ENCODE measurements at places on chromosomes 6 and 20. TPM values are rescaled to one million over a fixed set of nuclear protein-coding genes. Genes with fewer than 3 reads are reported as not detected.

DNA sequence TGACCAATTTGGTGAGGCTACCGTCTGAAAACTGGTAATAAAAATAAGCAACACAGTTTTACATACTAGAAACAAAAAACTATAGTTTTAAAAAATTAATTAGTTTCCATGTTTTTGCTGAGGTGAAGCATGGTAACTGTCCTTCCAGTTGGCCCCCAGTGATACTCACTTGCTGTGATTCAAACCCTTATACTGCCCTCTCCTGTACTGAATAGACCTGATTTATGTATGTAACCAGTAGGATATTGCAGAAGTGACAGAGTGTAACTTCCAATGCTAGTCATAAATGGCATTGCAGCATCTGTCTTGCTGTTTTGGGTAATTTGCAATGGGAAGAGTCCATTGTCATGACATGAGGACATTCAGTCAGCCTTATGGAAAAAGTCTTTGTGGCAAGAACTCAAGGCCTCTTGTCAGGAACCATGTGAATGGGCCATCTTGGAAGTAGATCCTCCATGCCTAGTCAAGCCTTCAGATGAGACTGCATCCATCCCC, 8.9 kb upstream of the CHD6 start:
- no peak for DNase-seq

GRCh38 chr6:116059713-116060571, 749 bp downstream of the FRK start:
- DNase-seq = no peak

Gene C6orf163
- total RNA-seq = 1.0 TPM

DNA sequence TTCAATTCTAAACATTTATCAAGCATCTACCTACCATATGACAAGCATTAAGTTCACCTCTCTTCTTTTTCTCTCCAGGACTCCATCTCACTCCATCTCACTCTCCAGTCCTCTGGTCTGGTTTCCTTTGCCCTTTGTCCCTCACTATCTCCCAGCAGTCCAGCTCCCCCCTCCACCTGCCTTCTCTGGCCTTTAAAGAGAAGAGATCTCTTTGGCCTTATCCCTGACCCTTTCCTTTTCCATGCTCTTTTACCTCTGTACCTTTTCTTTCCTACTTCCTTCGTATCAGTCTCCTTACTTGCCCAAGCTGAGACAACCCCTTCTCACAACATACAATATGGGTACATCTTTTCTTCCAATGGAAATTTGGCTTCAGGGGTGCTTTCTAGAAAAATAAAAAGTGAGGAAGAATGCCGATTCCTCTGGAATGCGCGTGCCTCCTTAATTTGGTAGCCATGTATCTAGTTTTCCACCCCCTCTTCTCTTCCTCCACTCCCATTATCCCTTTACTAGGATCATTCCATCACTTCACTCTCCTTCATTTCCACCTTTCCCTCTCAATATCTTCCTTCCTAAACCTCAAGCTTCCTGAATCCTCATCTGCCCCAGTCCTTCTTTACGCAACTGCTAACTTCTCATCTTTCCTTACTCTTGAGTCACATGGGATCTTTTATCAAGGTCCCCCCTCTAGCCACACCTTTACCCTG, 745 bp upstream of the AGPAT1 start:
- DNase-seq = no peak

- no peak for DNase-seq
Observed at GRCh38 chr6:153698001-153698400, 341.0 kb upstream of the OPRM1 start.

- no peak for DNase-seq
Observed at GRCh38 chr20:40016890-40017289, 672.1 kb downstream of the MAFB start.

DNA sequence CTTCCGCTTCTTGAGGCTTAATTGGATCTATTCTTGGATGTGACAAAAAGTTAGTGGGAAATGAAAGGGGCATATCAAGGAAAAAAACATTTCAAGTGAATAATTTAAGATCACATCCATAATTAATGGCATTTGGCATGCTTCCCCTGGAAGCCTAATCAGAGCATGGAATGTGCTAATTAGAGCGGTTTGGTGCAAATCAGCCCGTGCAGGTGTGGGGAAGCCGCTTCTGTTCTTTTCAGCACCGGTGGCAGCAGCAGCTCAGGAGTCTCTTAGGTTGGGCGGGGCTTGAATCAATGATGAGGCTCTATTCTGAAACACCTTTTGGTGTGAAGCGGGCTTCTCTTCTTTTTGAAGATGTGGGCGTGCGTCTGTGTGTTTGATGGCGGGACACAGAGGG, 301.2 kb downstream of the LRFN2 start:
- DNase-seq = no peak

DNA sequence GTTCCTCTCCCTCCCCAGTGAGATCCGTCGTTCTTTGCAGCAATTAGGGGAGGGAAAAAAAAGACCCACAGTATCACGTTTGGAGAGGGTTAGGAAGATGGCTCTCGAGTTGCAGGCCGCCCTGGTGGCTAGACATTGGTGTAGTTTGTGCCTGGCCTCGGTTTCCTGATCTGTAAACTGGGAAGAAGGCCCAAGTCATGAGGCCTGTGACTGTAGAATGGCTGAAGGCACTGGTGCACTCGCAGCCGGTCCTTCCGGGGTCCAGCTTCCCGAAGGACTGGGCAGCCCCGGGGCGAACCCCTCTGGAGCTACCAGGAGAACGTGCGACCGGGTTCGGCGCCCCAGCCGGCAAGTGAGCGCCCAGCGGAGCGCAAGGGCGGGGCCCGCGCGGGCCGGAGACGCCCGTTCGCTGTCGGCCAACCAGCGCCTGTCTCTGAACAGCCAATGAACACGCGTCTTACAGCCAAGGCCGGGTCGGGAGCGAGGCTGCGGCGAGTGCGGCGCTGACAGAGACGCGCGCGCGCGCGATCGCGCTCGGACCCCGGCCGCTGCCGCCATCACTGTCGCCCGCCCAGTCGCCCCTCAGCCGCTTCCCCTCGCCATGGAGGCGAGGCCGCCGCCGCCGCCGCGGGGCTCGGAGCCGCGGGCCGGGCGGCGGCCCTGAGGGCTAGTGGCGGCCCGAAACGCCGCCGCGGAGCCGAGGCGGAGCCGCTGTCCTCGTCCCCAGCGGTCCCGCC, at the start of gene PTPRA:
TSS of gene PTPRA (plus strand) at position 472 of the 737 bp plus-strand sequence. CDS start 90,797 bp downstream, outside the sequence.
- peak; percentile 87 for DNase-seq

DNA sequence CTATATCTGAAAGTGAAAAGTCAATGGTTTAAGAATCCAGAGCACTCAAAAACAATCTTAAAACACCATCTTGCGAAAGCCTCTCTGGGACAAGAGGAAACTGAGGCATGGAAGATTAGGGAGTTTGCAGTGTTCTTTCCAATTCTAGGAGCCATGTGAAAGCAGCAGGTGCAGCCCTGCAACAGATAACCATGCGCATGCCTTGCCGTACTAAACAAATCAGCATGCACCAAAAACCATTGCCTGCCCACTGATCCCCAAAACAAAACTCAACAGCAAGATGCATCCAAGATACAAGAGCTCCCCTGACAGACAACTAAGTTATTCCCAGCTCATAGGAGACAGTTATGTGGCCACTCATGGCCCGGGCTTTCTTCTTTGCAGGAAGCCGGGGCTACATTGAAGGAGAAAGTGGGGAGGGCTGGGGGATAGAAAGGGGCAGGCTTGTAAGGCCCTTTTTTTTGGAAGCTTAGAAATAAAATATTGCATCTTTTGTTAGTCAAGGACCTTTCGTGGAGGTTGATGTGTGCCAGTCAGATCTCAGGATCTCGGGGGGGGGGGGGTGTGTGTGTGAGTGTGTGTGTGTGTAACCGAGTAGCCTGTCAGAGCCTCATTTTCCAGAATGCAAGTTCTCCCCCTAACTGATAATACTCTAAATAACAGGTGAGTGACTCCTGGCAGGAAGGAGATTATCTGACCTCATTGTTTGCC, 178.4 kb downstream of the MBOAT1 start:
- DNase-seq = no peak

- DNase-seq = peak; percentile 29
Observed at GRCh38 chr20:62219992-62220665, at the start of gene HRH3. TSS of gene HRH3 (minus strand) at chr20:62220278. CDS start at chr20:62219970, 308 bp downstream.

Gene ZNF391
- total RNA-seq = 2.5 TPM

Gene ABHD16B
- not detected for total RNA-seq

GRCh38 chr20:23637282-23638221, at the start of gene CST3:
TSS of gene CST3 (minus strand) at chr20:23637955. CDS start at chr20:23637862, 93 bp downstream.
- no peak for DNase-seq

DNA sequence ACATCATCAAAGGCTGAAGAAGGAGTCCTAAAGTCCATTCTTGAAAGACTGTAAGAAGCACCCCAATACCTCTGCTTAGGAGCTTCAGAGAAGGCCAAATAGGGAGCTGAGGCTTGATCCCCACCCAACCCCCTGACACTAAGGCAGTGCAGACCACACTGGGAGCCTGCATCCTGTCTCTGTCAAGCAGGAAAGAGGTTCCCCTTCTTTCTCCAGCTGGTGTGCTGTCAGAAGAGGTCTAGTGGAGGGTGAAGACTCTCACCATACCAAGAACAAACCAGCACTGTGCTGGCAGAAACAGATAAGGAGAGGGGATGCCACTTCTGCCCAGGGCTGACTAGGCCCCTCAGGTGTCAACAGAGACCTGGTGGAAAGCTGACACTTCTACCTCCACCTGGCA, 19.9 kb downstream of the GZF1 start:
- no peak for DNase-seq

Gene TCP11
- total RNA-seq = not detected

GRCh38 chr6:83985715-83986114, 47.9 kb upstream of the MRAP2 start:
- no peak for DNase-seq

DNA sequence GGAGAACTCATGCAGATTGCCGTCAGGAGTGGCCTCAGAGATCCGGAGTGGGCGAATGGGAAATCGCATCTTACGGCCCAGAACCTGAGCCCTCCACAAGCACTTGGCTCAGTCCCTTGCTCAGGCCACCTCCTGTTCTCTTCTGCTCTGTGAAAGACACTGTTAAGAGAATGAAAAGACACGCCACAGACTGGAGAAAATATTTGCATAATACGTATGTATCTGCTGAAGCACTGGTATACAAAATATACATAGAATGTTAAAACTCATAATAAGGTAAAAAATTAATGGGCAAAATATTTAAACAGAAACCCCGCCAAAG, 838 bp upstream of the POM121L2 start:
- no peak for DNase-seq

GRCh38 chr20:3161316-3162079, 1.8 kb upstream of the FASTKD5 start:
- no peak for DNase-seq

GRCh38 chr6:33584700-33585402, 4.8 kb upstream of the BAK1 start:
- no peak for DNase-seq

Gene OR10C1
- not detected for total RNA-seq

- no peak for DNase-seq
Observed at GRCh38 chr6:40417031-40417430, 170.1 kb downstream of the LRFN2 start.

GRCh38 chr6:34475238-34475682, 9.4 kb downstream of the PACSIN1 start:
- no peak for DNase-seq

GRCh38 chr6:20583444-20583800, 49.2 kb downstream of the CDKAL1 start:
- DNase-seq = no peak

- DNase-seq = no peak
Observed at GRCh38 chr6:3697609-3698008, 53.9 kb downstream of the PXDC1 start.

Gene SIRPG
- total RNA-seq = 11.6 TPM

Gene ADTRP
- 11.6 TPM for total RNA-seq

Gene HCRTR2
- not detected for total RNA-seq

GRCh38 chr20:25397096-25397495, 6.5 kb upstream of the ABHD12 start:
- DNase-seq = no peak

DNA sequence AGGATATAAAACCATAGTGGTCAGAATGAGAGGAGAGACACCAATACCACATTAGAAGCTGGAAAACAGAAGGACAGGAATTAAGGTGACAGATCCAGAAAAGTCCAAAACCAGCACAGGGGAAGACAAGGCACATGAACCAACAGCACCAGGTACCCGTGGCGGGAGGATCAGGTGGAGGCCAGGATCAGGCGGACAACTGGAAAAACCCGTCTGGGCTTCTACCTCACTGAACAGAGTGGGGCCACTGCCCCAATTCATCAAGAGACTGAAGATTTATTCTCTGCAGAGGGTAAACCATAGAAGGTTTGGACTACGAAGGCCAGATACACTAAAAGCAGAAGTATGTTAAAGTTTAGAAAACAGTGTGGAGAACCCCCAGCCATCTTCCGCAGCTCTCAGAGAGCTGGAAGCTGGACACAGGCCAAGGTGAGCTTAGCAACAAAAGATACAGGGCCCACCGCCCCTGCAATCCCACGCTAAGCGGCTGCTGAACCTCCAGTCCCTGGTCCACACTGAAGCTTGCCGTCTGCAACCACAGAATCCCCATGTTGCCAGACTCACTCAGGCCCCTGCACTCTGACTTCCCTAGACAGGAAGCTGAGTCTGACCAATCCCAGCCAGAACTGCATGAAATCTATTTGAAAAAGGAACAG, 29.9 kb downstream of the ABHD12 start:
- no peak for DNase-seq

Gene MCM3
- total RNA-seq = 240 TPM

GRCh38 chr6:135722679-135723078, 128.8 kb upstream of the PDE7B start:
- DNase-seq = no peak

GRCh38 chr6:13615792-13616120, 621 bp downstream of the NOL7 start:
- peak; percentile 30 for DNase-seq

Gene ULBP1
- 1.3 TPM for total RNA-seq

GRCh38 chr6:33689879-33690278, 21.6 kb downstream of the UQCC2 start:
- no peak for DNase-seq

Gene MTO1
- 35.1 TPM for total RNA-seq

Gene ADGRF4
- not detected for total RNA-seq

- no peak for DNase-seq
Observed at GRCh38 chr6:79702691-79703090, 71.6 kb downstream of the SH3BGRL2 start.

DNA sequence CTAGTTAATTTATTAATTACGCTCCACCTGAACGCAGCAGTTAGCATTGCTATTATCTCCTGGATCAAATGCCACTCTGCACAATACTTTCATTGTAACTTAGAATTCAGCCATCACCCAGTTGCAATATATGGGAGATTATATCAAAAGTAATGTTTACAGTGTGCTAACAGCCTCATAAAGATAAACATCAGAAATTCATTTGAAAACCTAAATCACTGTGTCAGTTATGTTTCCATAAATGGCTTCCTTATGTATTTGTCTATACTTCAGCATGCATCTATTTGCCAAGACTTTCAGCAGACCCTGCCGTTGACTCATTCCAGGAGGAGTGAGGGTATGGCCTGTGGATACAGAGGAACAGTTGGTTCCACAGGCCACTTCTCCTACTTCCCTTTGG, 300.1 kb downstream of the TFAP2B start:
- no peak for DNase-seq

All from activated T-cell treated with anti-CD3 and anti-CD28 coated beads, Interleukin-2, amount 50 U/mL, for 4 hours (primary cell).